ENCODE measurements at places on chromosomes 12 and 14.

DNA sequence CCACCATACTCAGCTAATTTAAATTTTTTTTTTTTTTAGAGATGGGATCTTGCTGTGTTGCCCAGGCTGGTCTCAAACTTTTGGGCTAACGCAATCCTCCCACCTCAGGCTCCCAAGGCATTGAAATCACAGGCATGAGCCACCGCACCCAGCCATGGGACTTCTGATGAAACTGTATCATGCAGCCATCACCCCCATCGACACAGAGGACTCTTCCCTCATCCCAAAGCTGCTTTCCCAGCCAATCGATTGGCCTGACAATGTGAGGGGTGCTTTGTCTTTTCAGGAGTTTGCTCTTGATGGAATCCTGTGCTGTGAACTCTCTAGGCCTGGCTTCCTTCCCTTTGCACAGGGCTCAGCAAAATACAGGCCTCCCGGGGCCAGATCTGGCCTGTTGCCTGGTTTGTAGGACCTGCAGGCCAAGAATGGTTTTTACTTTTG lies 59.6 kb upstream of the NCOR2 start:
- DNase-seq = no peak

DNA sequence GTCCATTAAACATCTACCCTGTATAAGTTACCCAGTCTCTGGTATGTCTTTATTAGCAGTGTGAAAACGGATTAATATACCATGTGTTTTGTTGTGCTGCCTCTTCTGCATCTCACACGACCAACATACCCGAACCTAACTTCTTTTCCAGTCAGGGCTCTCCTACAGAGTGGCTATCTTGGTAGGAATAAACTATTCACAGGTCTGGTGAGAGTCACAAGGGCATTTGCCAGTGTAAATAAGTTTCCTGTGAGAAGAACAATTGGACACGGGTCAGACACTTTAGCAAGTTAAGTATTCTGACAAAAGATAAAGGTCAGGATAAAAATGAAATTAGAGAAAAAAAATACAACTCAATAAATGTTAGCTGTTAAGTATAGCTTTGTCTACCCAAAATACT lies 60.9 kb downstream of the MYF5 start:
- no peak for DNase-seq

DNA sequence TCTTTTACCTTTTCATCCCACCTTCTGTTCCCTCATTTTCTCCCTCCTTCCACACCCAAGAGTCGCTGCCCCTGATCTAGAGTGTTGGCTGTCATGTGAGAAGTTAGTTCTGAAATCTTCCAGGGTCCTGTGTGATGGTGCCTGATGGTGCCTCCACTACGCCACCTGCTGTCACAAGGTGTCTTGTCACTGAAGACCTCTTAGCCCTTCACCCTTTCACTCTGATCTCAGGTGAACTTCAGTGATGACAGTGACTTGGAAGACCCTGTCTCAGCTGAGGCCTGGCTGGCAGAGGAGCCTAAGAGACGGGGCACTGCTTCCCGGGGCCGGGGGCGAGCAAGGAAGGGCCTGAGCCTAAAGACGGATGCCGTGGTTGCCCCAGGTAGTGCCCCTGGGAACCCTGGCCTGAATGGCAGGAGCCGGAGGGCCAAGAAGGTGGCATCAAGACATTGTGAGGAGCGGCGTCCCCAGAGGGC lies 7.6 kb upstream of the PFDN5 start:
- peak; percentile 83 for DNase-seq

DNA sequence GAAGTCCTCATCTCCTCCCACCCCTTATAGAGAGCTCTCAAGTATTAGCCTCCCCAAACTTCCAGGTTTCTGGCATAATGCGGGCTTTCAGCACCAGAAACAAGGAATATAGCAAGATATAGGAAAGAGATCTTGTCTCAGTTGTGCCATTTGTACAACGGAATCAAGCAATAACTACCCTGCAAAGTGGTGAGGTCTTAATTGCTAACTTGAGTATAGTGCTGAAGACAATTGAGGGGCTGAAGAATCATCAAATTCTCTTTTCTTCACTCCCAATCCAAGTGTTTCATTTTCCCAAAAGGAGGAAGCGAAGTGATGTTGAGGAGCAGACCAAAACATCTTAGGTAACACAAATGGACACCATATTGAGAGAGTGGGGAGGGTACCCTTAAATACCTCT lies 26.8 kb upstream of the ANP32D start:
- no peak for DNase-seq

DNA sequence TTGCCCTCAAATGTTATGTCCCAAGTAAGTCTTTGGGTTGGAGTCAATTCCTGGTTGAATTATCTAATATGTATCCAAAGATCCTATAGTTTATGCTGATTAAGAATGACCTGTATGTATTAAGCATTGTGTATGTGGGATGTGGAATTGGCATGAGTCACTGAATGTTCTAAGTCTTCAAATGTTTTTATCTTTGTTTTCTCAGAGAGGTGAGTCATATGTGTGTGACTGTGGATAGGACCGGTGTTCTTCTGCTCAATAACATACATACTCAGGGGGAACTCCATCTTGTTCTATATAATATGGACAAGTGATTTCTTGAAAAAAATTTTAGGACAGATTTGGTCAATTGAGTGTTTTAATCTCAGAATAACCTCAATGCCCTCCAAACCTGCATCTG lies 57.9 kb downstream of the NAV3 start:
- DNase-seq = no peak

DNA sequence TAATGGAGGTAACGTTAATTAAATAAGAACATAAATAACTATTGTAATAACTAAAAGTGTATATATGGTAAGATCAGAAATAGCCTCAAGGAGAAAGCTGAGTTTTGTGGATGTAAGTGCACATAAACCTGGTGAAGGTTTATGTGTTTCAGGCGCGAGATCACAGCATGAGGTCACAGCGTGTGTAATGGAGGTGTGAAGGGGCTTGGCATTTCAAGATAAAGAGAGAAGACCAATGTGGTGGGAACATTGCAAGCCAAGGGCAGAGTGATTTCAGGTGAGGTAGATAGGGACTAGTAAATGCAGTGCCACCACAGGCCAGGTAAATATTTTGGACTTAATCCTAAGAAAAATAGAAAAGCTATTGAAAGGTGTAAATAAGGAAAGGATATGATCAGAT lies 21.7 kb upstream of the KICS2 start:
- no peak for DNase-seq

- DNase-seq = peak; percentile 33
Measured at GRCh38 chr14:77302926-77303325, 17.8 kb downstream of the POMT2 start.

DNA sequence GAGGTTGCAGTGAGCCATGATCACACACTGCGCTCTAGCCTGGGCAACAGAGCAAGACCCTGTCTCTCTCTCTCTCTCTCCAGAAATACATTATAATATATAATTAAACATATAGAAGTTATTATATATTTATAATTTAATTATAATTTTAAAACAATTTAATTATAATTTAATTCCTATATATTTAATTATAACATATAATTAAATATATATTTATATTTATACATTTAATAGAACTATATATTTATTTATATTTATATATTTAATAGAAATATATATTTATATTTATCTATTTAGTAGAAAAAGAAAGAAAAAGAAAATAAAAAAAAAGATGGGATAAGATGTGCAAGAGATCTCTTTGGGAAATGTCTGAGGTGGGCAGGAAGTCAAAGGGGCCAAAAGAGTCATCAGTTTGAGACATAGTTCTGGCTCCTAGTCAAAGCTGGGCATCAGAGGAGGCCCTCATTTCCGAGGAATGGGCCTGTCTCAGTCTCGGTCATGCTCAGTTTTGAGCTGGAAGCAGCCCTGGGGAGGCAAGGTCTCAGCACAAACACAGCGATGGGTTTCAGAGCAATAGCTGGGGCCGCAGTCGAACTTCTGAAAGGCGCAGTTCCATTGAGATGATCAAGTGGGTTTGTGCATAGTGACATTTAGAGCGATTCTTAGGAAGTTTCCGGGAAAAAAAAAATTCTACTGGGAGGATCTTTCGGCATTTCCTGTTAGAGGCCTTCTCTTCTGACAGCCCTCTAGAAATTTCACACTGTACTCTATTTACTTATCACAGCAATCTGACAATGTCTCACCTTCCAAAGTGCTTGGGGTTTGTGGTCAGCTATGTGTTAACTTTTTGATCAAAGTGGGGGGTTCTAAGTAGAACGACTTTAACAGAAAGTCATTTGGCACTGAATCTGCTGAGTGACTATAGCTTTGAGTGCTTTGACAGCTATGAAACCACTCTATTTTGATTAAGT lies 58.7 kb upstream of the GZMB start:
- DNase-seq = no peak

DNA sequence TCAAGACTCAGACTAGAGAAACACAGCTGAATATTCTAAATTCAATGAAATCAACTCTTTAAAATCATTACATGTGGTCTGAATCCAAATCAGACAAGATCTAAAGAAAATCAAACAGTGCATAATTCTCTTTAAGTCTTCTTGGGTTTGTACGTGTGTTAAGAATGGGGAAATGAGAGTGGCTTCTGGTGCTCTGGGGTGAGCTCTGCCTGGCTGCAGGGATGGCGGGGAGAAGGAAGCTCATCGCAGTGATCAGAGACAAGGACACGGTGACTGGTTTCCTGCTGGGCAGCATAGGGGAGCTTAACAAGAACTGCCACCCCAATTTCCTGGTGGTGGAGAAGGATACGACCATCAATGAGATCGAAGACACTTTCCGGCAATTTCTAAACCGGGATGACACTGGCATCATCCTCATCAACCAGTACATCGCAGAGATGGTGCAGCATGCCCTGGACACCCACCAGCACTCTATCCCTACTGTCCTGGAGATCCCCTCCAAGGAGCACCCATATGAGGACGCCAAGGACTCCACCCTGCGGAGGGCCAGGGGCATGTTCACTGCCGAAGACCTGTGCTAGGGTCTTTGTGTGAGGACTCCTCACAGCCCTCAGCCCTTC lies 20.9 kb downstream of the SENP1 start:
- no peak for DNase-seq

DNA sequence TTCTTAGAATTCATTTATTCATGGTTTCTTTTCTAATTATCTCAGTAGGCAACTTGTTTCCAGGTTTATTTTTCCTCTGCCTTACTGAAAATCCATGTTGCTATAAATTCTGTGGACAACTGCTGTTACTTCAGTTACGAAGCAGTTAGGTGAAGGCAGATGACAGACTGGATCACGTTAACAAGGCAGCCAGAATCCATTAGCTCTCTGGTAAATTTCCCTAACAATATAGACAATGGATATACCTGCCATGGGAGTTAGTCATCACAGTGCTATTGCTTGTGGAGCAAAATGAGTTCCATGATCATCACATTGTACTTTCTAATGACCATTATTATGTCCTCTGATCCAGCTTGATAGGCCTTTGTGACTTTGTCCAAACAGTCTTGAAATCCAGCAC lies 291.5 kb downstream of the NELL2 start:
- DNase-seq = no peak

DNA sequence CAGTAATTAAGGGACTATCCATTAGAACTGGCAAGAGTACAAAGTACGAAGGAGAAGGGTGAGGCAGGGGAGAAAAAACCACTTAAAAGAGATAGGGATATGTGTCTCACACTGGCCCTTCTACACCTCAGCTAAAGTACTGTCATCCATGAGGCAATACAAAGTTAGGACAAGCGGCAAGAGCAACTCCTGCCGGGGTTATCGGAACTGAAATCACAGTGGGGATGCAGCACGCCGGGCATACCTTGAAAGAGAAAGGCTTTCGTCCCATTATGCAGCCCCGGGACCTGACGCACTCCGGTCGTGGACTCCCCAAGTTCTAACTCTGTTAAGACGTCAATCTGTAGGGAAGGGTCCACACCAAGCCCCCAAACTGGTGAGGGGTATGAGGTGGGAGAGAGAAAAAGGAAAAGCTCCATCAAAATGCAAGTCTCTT lies 1.1 kb downstream of the NELL2 start:
- DNase-seq = peak; percentile 6

DNA sequence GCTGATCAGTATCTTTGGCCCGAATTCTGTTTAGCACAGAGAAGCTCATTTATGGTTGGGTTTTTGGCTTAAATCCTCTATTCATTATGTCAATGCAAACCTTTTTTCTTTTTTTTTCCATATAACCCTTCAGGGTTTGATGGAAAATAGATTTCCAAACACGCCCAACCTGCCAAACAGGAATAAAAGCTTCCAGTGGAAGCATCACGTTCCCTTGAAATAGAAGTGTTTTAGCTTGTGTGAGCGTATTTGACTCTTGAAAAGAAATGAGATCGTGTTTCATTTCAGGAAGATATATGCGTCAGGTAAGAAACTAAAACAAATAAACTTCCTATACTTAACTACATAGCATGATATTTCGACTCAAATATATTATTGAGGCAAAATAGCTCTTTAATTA lies at the start of gene PIK3C2G:
PIK3C2G (plus strand) TSS at position 246 of the 400 bp plus-strand sequence. CDS start 20,564 bp downstream, outside the sequence.
- no peak for DNase-seq

GRCh38 chr12:105823810-105824209 lies 314.9 kb downstream of the NUAK1 start:
- DNase-seq = no peak

DNA sequence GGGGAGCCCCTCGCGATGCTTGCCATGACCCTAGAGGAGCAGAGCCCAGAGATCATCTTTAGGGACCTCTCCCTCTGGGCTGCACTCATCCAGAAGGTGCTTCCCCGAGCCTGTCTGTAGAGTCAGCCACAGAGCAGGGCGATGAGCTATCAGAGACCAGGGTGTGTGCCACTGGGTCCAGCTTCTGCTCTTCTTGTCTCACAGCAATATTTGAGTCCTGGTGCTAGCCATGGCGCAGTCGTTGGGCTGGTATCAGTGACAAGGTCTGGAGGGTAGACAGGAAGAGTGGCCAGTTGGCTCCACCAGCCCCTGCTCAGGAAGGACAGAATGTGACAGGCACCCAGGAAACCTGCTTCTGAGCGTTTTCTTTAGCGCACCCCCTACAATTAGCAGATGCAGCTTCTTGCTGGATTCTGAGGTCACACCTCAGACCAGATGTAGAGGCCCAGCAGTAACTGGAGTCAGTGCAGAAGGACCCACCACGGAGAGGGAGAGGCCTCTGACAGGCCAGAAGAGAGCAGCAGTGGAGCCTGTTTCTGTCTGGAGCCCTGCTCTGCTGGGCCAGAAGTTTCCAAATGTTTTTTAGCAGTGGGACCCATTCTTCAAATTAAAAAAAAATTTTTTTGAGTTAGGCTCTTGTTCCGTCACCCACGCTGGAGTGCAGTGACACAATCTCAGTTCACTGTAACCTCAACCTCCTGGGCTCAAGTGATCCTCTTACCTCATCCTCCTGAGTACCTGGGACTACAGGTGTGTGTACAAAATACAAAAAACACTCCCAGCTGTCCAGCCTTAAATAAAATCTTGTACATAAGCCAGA lies 23.7 kb downstream of the ANKRD9 start:
- no peak for DNase-seq

GRCh38 chr12:77734214-77734883 lies 96.3 kb upstream of the NAV3 start:
- no peak for DNase-seq

DNA sequence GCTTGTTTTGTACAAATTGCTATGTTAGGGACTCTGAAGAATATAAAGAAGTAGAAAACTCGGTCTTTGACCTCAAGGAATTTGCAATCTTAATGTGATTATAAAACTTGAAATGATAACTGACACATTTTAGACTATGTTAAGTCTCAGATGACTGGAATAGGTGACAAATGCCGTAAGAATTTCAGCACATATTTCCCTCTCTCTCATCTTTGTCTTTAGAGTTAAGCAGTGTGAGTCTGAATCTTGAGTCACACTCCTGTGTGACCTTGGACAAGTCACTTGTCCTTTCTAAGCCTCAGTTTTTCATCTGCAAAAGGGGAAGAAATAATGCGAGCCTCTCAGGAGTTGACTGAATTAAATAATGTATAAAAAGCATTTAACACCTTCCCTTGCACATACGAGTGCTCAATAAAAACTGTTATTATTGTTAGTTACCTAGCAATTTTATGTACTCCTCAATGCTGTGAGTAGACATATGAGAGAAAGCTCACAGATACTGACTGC lies 103.7 kb downstream of the DYRK2 start:
- DNase-seq = no peak

All from GM12865 (cell line).